Kidney capillary endothelial cell (primary cell): ENCODE measurements at places on chromosomes 2 and 18.

- peak; percentile 34 for DNase-seq
These were observed 31.8 kb downstream of the SP100 start for GRCh38 chr2:230447455-230448451.

DNA sequence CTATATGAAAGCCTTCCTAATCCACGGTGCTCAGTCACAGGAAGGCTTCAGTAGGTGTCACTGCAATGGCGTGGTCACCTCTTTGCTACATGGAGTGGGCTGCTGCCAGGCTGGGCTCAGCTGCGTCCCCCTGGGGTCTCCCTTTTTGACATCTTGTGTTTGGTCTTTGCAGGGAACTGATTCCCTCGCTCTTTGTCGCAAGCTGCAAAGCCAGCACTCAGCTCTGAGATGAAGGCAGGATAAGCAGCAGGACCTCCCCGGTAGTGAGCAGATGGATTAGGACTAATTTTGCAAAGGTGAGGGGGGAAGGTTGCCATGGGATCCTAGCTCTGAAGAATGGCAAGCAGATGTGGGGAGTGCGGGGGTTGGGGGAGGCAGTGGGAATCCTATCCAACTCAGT lies 173.9 kb upstream of the ARL4C start:
- DNase-seq = no peak

GRCh38 chr2:171512014-171512413 lies 10.3 kb upstream of the CYBRD1 start:
- no peak for DNase-seq

- DNase-seq = no peak
These were observed 140.8 kb downstream of the AGAP1 start for GRCh38 chr2:235634435-235635158.

DNA sequence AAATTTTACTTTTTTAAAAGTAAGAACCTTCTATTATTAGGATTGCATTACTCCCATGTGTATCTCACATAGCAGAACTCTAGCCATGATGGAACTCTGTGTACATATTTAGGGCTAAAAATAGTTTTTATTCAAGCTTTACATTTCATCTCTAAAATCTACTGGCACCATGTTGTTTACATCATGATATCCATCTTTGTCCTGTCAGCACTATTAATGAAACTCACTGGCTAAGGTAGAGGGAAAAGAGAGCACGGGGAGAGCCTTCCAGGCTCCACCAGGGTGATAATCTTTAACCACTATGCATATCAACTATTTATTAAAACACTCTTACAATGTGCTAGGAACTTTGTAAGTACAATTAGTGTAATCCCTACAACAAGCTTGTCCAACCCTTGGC lies 34.7 kb downstream of the RAD51AP2 start:
- no peak for DNase-seq

DNA sequence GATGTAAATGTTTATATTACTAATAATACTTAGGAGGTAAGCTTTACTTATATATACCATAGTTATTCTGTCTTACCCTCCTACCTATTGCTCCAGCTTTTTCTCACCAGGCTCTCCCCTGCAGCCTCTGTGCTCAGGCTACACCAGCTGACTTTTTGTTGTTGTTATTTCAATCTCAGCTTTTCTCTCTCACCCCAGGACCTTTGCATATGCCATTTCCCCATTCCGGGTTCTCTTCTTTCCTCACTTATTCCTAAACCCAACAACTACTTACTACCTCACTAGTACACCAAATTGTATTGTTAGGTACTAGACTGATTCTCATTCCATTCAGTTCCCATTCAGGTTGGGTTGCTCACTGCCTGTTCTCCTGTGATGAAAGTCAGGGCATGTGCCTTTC lies 156.2 kb upstream of the BOD1L2 start:
- no peak for DNase-seq

DNA sequence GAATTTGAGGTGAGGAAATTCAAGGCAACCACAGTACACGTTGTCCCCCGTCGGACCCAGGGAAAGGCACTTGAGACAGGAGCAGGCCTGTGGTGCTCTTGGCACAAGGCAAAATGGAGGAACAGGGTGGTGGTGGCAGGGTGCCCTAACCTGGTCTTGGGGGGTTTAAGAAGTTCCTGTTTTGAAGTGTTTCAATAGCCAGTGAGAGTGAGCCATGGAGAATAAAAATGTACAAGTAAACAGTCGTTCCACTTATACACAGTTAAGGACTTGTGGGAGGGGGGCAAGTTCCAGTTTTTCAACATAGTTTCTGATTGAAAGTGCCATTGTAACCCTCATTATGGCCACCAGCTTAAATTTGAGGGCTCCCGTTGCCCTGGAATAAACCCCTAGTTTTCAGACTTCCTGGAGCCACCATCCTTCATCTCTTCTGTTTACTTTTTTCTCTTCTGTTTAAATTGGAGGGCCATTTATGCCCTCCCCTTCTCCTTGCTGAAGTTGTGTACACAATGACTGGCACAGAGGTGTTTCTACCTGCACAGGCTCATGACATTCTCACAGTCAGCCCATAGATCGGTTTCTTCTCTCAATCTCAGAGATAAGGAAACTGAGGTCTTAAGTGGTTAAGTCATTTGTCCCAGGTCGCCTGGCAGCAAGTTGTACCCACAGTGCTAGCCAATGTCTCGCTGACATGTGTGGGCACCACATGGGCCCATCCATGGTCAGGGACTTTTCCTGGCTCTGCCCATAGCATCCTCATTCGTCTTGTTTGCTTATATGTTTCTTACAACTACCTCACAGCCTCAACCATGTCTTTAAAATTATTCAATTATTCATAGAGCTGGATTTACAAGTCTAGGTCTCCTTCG lies 66.0 kb upstream of the ST3GAL5 start:
- no peak for DNase-seq

- DNase-seq = no peak
These were observed 39.4 kb upstream of the GPAT2 start for GRCh38 chr2:96074156-96074555.

DNA sequence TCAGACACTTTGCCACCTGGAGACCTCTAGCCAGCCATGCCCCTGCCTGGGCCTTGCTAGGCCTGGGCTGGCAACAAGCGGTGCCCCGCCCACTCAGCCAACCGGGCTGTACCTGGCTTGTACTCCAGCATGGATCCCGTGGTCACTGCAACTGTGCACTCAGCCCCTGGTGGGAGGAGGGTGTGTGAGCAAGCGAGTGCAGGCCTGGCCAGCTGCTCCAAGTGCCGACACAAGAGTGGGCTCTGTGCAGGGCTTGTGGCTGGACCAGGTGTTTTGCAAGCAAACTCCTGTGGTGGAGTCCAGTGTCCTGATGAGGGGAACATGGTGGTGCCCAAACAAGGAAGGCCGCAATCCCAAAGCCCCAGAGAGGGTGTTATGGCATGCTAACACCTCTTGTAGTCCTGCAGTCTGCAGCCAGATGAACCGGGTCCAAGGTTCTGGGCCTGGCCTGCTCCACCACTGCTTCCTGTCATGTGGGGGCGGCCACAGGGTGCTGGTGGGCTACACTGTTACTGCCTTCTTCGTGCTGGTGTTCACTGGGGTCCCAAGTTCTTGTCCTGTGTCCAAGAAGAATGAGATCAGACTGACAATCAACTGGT lies 60.1 kb upstream of the CD28 start:
- DNase-seq = no peak
